ENCODE measurements at places on chromosomes 1 and 21. TPM values are rescaled to one million over a fixed set of nuclear protein-coding genes. Genes with fewer than 3 reads are reported as not detected.

DNA sequence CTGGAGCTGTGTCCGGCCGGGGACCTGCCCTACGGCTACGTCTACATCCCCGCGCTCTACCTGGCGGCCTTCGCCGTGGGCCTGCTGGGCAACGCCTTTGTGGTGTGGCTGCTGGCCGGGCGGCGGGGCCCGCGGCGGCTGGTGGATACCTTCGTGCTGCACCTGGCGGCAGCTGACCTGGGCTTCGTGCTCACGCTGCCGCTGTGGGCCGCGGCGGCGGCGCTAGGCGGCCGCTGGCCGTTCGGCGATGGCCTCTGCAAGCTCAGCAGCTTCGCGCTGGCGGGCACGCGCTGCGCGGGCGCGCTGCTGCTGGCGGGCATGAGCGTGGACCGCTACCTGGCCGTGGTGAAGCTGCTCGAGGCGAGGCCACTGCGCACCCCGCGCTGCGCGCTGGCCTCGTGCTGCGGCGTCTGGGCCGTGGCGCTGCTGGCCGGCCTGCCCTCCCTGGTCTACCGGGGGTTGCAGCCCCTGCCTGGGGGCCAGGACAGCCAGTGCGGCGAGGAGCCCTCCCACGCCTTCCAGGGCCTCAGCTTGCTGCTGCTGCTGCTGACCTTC, 412 bp downstream of the GPR25 start:
- no peaks in the 10 kb centered on the region for H3K36me3 ChIP-seq
- peak; percentile 49 for DNase-seq
- no peak overlapping the region for H3K4me3 ChIP-seq
- peaks cover 3% of the 10 kb centered on the region for H3K4me1 ChIP-seq
- no peak overlapping the region for H3K27ac ChIP-seq

- H3K4me3 ChIP-seq = no peak overlapping the region
- no peak for DNase-seq
- H3K4me1 ChIP-seq = peaks cover 7% of the 10 kb centered on the region
Measured at GRCh38 chr21:25934130-25934529, 199.4 kb downstream of the GABPA start.

GRCh38 chr1:234372011-234372757, 1.1 kb upstream of the COA6 start:
- peaks cover 7% of the 10 kb centered on the region for H3K36me3 ChIP-seq
- H3K27me3 ChIP-seq = no peaks in the 10 kb centered on the region
- no peak for DNase-seq
- H3K4me3 ChIP-seq = peak overlapping the region; percentile 77

GRCh38 chr1:29280409-29281131, 44.2 kb downstream of the PTPRU start:
- peaks cover 4% of the 10 kb centered on the region for H3K36me3 ChIP-seq
- H3K4me3 ChIP-seq = no peak overlapping the region
- DNase-seq = no peak
- no peak overlapping the region for H3K27ac ChIP-seq

GRCh38 chr1:224631462-224632115, 15.5 kb downstream of the CNIH3 start:
- H3K4me3 ChIP-seq = no peak overlapping the region
- H3K27ac ChIP-seq = no peak overlapping the region
- peaks cover 2% of the 10 kb centered on the region for H3K36me3 ChIP-seq
- H3K4me1 ChIP-seq = peaks cover 7% of the 10 kb centered on the region

DNA sequence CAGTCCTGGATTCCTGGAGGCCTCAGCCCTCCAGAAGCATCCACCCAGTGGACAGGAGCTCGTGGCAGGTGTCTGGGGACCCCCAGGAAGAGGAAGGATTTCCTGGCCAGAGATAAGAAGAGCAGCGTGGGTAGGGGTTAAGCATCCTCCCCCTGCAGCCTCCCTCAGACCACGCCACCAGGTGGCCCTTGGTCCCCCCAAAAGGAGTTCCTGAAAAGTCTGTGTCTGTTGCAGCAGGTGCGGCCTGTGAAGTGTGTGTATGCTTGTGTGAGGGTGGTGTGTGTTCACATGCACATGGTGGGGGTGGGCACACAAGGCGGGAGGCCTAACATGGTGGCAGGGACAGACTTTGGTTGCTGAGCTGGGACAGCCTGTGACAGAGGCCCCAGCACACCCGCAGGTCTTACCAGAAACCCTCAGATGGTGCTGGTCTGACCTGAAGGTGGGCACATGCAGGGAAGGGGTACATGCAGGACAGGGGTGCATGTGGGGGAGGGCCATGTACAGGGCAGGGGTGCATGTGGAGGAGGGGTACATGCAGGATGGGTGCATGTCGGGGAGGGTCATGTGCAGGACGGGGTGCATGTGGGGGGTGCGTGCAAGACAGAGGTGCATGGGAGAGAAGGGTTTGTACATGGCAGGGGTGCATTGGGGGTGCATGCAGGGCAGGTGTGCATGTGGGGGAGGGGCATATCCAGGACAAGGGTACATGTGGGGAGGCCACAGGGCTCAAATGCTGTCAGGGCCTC, 18.2 kb upstream of the RUNX3 start:
- H3K4me1 ChIP-seq = peaks cover 21% of the 10 kb centered on the region
- no peaks in the 10 kb centered on the region for H3K36me3 ChIP-seq
- H3K4me3 ChIP-seq = no peak overlapping the region
- H3K27ac ChIP-seq = no peak overlapping the region

GRCh38 chr1:201013991-201014815, 9.3 kb downstream of the KIF21B start:
- peaks cover 24% of the 10 kb centered on the region for H3K4me1 ChIP-seq
- DNase-seq = no peak
- H3K27ac ChIP-seq = 0 out of 2 replicates have a peak overlapping the region, but pooled peaks have one; percentile 11
- H3K36me3 ChIP-seq = no peaks in the 10 kb centered on the region

- H3K27me3 ChIP-seq = no peaks in the 10 kb centered on the region
- DNase-seq = no peak
- no peaks in the 10 kb centered on the region for H3K4me1 ChIP-seq
- H3K36me3 ChIP-seq = no peaks in the 10 kb centered on the region
- no peak overlapping the region for H3K4me3 ChIP-seq
- H3K27ac ChIP-seq = no peak overlapping the region
Measured at GRCh38 chr1:88117597-88117996, 566.5 kb upstream of the PKN2 start.

DNA sequence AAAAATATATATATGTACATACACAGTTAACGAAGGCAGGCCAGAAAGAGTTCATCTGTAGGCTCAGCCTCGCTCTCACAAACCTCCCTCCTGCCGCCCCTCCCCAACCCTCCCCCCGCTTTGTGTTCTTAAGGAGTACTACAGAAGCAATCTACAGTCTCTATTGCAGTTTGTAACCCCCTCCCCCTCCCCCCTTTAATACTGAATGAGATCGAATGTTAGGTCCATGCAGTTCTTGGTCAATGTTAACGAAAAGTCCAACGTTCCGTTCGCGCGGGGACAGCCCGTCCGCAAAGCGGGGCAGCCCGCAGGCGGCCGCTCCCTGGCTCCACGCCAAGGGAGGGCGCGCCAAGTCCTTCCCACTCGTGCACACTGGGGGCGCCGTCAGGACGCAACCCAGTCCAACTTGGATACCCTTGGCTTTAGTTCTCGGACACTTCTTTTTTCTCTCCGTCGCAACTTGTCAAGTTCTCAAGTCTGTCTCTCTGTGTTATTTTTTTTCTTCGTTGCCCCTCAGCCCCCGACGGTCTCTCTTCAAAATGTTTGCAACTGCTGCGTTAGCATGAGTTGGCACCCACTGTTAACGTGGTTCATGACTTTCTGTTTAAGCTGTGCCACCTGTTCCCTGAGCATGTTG, 2.2 kb downstream of the JUN start:
- H3K27me3 ChIP-seq = peaks cover 32% of the 10 kb centered on the region
- no peaks in the 10 kb centered on the region for H3K4me1 ChIP-seq
- DNase-seq = no peak
- H3K4me3 ChIP-seq = peak overlapping the region; percentile 61
- H3K36me3 ChIP-seq = no peaks in the 10 kb centered on the region

GRCh38 chr1:29362764-29363163, 126.4 kb downstream of the PTPRU start:
- no peaks in the 10 kb centered on the region for H3K36me3 ChIP-seq
- no peak overlapping the region for H3K4me3 ChIP-seq
- 0 out of 2 replicates have a peak, but pooled peaks cover 2% of the 10 kb centered on the region for H3K4me1 ChIP-seq
- no peak for DNase-seq
- H3K27me3 ChIP-seq = no peaks in the 10 kb centered on the region

- peaks cover 5% of the 10 kb centered on the region for H3K27me3 ChIP-seq
- no peak overlapping the region for H3K4me3 ChIP-seq
Measured at GRCh38 chr1:157269656-157270375, 131.6 kb upstream of the ETV3 start.

- no peaks in the 10 kb centered on the region for H3K27me3 ChIP-seq
- H3K4me1 ChIP-seq = peaks cover 9% of the 10 kb centered on the region
- no peak for DNase-seq
- H3K4me3 ChIP-seq = no peak overlapping the region
- no peak overlapping the region for H3K27ac ChIP-seq
Measured at GRCh38 chr1:9797049-9797448, 26.7 kb downstream of the CLSTN1 start.

DNA sequence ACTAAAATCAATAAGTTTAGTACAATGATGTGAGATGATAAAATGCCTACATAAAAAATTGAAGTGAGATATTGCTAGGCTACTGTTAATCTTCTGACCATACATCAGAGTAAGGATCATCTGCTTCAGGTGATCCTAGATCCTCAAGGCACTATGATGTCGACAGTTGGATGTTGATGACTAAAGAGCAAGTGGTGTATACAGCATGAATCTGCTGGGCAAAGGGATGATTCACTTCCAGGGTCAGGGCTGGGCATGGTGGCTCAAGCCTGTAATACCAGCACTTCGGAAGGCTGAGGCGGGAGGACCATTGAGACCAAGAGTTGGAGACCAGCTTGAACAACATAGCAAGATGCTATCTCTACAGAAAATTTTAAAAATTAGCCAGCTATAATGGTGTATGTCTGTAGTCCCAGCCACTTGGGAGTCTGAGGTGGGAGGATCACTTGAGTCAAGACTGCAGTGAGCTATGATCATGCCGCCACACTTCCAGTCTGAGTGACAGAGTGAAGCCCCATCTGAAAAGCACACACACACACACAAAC, 24.6 kb downstream of the NUF2 start:
- H3K27ac ChIP-seq = no peak overlapping the region
- H3K4me3 ChIP-seq = no peak overlapping the region
- H3K36me3 ChIP-seq = no peaks in the 10 kb centered on the region
- H3K27me3 ChIP-seq = no peaks in the 10 kb centered on the region
- no peak for DNase-seq

- H3K4me3 ChIP-seq = no peak overlapping the region
- no peaks in the 10 kb centered on the region for H3K36me3 ChIP-seq
- no peak for DNase-seq
- no peak overlapping the region for H3K27ac ChIP-seq
Measured at GRCh38 chr1:18936814-18937481, 19.5 kb downstream of the IFFO2 start.

GRCh38 chr21:14592296-14593000, 46.3 kb upstream of the SAMSN1 start:
- H3K36me3 ChIP-seq = no peaks in the 10 kb centered on the region
- no peaks in the 10 kb centered on the region for H3K27me3 ChIP-seq
- no peak overlapping the region for H3K27ac ChIP-seq
- no peaks in the 10 kb centered on the region for H3K4me1 ChIP-seq
- no peak overlapping the region for H3K4me3 ChIP-seq

DNA sequence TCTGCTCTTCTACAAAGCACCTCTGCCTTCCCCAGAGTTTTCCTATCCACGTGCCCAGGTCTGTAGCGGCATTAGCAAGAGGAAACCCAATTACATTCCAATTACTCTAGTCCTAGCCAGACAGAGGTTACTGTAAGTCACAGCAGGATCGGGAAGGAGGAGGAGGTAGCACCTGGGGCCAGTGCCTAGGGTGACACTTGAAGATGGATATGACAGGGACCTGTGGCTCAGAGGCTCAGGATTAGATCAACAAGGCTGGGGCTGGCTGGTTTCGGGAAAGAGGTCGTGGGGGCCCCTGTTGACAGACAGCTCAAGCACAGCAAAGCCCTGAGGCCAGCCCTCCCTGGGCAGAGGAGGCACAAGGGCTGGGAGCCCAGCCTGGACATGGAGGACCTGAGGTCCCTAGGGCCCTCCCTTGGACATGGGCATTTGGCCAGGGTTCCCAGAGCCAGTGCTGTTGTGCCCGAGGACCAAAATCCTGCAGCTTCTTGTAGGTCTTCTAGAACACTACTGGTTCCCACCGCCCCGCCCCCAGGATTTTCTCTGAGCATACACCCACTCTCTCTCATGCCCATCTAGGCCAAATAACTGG, 3.0 kb upstream of the HCRTR1 start:
- H3K4me1 ChIP-seq = peaks cover 6% of the 10 kb centered on the region
- no peak overlapping the region for H3K27ac ChIP-seq
- DNase-seq = no peak
- H3K36me3 ChIP-seq = no peaks in the 10 kb centered on the region
- peaks cover 22% of the 10 kb centered on the region for H3K27me3 ChIP-seq
- H3K4me3 ChIP-seq = no peak overlapping the region

- no peak for DNase-seq
- no peak overlapping the region for H3K27ac ChIP-seq
- H3K27me3 ChIP-seq = no peaks in the 10 kb centered on the region
- no peak overlapping the region for H3K4me3 ChIP-seq
- no peaks in the 10 kb centered on the region for H3K36me3 ChIP-seq
Measured at GRCh38 chr1:52102336-52103013, 39.4 kb upstream of the ZFYVE9 start.

- no peak for DNase-seq
- no peak overlapping the region for H3K27ac ChIP-seq
- peaks cover 7% of the 10 kb centered on the region for H3K27me3 ChIP-seq
- H3K4me3 ChIP-seq = peak overlapping the region; percentile 62
- H3K4me1 ChIP-seq = peaks cover 3% of the 10 kb centered on the region
Measured at GRCh38 chr1:202145068-202145743, 669 bp upstream of the ARL8A start.

DNA sequence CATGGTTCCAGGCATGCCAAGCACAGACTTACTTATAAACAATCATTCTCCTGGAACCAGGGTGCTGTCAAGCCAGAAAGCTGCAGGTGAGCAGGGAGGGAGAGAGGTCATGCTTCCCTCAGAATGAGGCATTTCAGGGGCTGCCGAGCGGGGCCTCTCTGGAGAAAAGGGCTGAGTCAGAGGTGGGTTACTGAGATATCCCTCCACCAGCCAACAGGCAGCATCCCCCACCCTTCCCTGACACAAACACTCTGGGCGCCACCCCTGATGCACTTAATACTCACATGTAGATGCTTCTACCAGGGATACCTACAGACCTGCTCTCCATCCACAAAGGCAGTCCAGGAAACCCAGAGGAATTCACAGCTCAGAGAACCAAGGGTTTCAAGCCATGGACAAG, 13.1 kb downstream of the STK40 start:
- no peak for DNase-seq
- H3K27me3 ChIP-seq = no peaks in the 10 kb centered on the region
- H3K27ac ChIP-seq = no peak overlapping the region

Gene C1orf53
- total RNA-seq = 0.56 TPM

Gene S100A12
- not detected for total RNA-seq

Gene LRRC7
- total RNA-seq = 0.06 TPM

Gene TTC39A
- total RNA-seq = 5.5 TPM

Measured in H1 (cell line).